ENCODE measurements at places on chromosomes 4 and X.

GRCh38 chr4:150242820-150243458, 164.7 kb downstream of the DCLK2 start:
- peak; percentile 19 for DNase-seq

- no peak for DNase-seq
These were observed 59.1 kb downstream of the FREM3 start for GRCh38 chr4:143641361-143641760.

DNA sequence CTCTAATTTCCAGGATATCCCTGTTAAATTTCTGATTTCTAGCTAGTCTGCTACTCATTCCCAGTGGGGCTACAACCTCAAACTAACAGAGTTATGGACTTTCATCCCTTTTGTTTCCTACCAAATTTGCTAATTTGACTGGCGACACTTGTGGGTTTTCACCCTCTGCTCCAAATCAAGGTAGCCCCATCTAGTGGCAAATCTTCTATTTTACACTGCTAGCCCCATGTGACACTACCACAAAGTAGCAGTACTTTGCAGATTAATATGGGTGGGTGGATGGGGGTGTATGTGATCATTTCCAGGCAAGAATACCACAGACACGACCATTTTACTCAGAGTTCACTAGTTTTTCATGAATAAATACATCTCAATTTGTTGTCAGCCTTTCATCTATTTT, 150.3 kb downstream of the MSL3 start:
- peak; percentile 35 for DNase-seq

- no peak for DNase-seq
These were observed 33.5 kb downstream of the TAF7L start for GRCh38 chrX:101257448-101258258.

DNA sequence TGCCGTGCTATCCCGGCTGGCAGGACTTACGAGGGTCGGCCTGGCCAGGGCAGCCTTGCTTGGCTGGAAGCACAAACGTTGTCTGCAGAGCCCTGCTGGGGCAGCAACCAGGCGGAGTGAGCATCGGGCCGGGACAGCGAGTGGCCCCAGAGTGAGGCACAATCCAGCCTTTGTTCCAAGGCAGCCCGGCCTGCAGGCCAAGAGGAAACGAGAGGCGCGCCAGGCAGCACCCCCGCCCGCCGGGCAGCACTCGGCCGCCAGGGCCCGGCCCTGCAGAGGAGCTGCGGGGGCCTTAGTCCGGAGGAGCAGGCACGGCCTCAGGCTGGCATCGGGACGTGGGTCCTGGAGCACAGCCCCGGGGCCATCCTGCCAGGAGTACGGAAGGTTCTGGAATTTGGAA, 24.1 kb downstream of the FGFRL1 start:
- DNase-seq, result no peak

DNA sequence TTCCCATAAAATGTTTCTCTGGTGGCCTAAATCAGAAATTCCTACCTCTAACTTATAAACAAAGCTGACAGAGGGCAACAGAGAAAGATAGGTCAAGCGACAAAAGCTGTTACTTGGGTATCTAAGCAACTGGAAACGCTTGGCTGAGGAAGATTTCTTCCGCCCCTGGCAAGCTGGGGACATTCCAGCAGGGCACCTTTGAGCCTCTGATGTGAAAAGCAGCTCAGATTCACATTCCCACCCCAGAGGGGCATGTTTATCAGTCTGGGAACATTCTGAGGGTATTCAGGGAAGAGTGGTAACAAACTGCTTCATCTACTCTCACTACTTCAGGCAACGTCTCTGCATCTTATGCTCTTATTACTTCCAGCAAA, 3.5 kb upstream of the CDS1 start:
- no peak for DNase-seq

- no peak for DNase-seq
These were observed 7.6 kb upstream of the HTRA3 start for GRCh38 chr4:8261851-8262535.

- DNase-seq, result peak; percentile 0
These were observed 67.9 kb upstream of the SOX3 start for GRCh38 chrX:140572724-140573123.

GRCh38 chr4:4672402-4672801, 130.6 kb upstream of the STX18 start:
- DNase-seq, result no peak

- no peak for DNase-seq
These were observed 99.4 kb downstream of the TMEM47 start for GRCh38 chrX:34557733-34558132.

GRCh38 chr4:37568489-37568888, 117.7 kb downstream of the RELL1 start:
- DNase-seq, result no peak

DNA sequence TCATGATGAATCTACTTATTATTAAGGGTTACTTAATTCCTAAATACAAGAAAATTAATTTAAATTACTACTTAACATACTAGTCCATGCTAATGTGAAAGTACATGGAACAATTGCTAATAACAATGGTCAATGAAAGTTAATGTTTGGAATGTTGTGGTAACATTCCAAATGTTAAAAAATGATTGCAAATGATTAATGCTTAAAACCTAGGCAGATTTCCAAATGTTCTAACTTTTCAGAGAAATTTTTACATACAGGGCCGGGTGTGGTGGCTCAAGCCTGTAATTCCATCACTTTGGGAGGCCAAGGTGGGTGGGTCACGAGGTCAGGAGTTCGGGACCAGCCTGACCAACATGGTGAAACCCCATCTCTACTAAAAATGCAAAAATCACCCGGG, 1851.3 kb upstream of the PCDH7 start:
- no peak for DNase-seq

GRCh38 chr4:98816386-98816785, 112.5 kb downstream of the EIF4E start:
- no peak for DNase-seq

Measured in CD4-positive, alpha-beta T cell treated with Interleukin-10 for 1 hour (primary cell).